CD8-positive, alpha-beta memory T cell (primary cell): ENCODE measurements at places on chromosomes 7 and 10.

- no peak for DNase-seq
Observed at GRCh38 chr7:152504367-152504766, 68.6 kb upstream of the KMT2C start.

DNA sequence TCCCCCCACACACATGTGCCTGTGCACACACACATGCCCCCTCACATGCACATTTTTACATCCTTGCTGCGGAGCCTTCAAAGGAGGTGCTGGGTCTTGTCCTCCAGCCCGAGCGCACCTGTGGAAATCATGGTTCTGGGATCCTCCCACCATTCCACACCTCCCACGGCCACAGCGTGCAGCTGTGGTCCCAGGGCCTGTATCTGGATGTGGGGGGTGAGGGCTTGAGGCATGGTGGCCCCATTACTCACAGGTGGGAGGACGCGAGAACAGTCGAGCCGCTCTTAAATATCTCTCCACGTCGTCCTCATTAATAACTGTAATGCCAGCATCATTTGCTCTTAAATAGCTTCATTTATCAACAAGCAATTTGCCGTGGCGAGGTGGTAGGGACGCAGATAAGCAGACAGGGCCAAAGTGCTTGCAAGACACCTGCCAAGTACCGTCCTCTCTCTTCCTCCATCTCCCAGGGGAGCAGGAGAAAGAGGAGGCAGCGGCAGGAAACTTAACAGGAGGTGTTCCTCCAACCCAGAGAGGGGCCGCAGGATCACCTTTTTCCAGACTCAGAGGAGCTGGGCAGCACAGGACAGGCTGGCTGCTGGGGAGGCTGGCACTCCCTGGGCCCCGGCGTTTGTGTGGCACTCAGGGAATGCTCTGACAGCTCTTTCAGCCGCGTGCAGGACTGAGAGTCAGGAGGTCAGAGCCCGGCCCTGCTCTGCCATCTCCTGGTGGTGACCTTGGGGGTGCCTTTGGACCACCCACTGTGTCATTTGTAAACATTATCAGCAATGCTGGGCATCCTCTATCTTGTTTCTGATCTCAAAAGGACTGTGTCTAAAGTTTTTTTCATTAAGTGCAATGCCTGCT, 87.4 kb downstream of the CDH23 start:
- no peak for DNase-seq

DNA sequence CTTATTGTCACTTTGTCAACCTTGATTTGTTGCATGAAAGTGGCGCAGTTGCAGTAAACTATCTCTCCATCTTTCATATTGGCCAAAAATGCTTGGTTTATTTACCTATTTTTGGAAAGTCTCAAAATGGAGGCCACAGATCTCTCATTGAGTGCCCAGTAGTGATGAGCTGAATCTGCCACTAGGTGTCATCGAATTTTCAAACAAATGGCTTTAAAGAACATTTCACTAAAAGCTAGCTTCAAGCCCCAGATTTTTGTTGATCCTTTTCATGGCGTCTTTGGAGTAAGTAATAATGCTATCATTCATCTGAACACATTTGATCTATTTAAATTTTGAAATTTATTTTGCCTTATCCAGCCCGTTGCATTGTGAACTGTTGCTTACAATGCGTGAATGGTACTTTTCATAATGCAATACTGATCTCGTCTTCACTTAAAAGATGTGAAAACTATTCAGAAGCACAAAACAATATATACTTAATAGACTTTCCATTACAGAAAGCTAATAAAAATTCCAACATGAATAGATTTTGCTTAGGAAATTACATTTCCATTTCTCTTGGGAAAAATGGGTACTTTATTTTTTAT, 236.2 kb downstream of the DNAJB9 start:
- no peak for DNase-seq

GRCh38 chr7:87590578-87590977, 10.1 kb downstream of the ABCB1 start:
- DNase-seq: no peak

DNA sequence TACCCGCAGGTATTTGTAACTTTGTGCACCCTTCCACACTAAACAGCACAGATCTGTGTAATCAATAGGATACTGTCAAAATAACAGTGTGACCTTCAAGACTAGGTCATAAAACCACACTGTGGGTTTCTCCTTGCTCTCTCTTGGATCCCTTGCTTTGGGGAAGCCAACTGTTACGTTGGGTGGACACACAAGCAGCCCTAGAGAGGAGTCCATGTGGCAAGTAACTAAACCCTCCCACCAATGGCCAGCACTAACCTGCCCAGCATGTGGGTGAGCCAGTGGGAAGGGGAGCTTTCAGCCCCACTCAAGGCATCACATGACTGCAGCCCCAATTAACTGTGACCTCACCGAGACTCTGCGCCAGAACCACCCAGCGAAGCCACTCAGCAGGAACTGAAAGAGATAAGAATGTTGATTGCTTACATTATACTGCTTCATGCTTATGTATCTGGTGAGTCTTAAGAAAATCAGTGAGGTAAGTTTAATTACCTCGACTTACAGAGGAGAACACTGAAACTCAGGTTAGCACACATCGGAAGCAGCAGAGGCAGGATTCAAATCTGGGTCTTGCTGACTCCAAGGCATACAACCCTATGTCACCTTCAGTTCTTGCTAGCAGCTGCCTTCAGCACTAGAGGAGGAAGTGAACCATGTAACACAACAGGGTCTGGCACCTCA, 9.4 kb upstream of the ZC3HAV1 start:
- DNase-seq: no peak

- no peak for DNase-seq
Observed at GRCh38 chr10:112957640-112958092, 7.6 kb downstream of the TCF7L2 start.

DNA sequence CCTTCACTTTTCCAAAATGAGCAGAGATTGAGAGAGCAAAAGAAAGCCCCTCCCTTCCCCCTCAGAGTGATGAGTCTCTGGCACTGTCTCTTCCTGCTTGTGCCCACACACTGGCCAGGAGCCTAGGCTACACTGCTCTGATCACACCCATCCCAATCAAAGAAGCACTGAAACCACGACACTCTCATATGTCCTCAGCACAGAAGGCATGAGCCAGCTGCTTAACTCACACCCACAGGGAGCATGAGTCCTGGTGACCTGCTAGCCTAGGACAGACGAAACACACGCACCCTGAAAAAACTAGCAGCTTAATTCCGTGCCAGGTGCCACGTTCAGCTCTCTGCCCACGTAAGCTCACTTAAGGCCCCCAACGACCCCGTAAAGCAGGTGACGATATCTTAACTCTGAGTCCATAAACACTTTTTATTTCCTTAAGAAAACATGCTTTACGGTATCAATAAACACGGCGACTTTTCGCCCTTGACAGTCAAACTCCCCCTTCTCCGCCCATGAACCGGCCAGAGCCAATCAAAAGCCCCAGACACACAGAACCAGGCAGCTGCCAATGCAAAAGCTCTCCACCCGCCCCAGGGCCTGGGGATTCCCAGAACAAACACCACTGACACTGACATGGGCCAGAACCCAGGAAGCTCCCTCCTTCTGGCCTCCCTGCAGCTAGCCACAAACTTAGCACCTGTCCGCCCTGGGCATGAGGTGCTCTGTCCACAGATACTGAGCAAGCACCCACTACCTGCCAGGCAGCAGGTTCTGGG, 69.0 kb downstream of the TNRC18 start:
- no peak for DNase-seq

DNA sequence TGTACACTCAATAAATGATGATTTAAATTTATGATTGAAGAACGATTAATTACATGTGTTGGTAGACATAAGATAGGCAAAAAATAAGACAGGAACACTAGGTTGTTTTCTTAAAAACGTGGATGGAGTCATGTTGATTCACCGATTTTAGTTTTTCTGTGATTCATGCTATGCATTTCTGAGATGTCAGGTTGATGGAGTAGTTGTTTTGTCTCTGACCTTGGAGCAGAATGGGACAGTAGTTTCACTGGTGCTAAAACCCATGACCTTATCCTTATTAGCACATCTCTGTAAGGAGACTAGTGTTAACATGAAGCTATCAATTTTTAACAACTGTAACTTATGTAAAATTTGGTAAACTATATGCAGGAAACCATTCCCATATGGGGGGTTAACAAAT, 611.6 kb upstream of the FZD8 start:
- DNase-seq: no peak

DNA sequence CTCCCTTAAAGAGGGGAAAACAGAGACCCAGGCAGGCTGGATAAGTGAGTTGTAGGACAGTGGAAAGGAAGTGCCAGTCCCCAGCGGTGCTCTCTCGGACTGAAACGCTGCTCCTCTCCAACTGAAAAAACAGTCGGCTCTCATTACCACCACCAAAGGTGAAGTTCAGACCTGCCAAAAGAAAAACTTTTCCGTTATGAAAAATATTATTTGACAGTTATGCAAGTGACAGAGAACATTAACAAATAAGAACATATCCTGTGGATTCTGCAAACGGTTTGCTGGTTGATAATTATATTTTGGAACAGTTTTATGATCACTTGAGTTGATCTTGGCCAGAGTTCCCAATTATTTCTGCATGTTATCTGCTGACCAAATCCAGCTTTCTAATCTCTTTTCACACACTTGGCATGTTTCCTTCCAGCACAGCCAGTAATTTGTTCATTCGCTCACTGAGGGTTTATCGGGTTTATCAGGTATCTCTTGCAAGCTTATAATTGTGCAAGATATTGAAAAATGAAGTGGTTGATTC, 82.6 kb downstream of the PTPRE start:
- DNase-seq: no peak

GRCh38 chr7:117951285-117951684, 78.0 kb upstream of the CTTNBP2 start:
- no peak for DNase-seq

DNA sequence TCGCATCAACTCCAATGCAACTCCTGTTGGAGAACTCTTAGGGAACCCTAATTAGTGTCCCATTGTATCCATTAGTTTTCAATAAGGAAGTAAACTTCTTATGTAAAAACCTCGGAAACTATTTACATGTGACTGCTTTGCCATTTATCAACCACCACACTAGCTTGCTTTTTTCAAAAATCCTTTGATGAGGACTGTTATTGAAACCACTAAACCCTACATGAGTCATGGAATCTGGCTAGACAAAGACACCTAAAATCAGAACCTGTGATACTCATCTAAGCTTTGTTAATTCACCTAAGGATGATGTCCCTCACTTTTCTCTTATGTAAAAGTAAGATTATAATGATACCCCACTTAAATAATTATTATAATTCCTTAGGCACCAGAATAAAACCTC, 414.1 kb upstream of the ETV1 start:
- no peak for DNase-seq

GRCh38 chr7:34567906-34568305, 90.1 kb upstream of the NPSR1 start:
- no peak for DNase-seq

GRCh38 chr7:101373812-101374614, 11.3 kb downstream of the COL26A1 start:
- no peak for DNase-seq

GRCh38 chr7:517774-518629, 1.6 kb downstream of the PDGFA start:
- no peak for DNase-seq

GRCh38 chr7:90597563-90598253, 1.6 kb downstream of the CDK14 start:
- no peak for DNase-seq

GRCh38 chr10:127916826-127917225, 9.9 kb downstream of the PTPRE start:
- no peak for DNase-seq

DNA sequence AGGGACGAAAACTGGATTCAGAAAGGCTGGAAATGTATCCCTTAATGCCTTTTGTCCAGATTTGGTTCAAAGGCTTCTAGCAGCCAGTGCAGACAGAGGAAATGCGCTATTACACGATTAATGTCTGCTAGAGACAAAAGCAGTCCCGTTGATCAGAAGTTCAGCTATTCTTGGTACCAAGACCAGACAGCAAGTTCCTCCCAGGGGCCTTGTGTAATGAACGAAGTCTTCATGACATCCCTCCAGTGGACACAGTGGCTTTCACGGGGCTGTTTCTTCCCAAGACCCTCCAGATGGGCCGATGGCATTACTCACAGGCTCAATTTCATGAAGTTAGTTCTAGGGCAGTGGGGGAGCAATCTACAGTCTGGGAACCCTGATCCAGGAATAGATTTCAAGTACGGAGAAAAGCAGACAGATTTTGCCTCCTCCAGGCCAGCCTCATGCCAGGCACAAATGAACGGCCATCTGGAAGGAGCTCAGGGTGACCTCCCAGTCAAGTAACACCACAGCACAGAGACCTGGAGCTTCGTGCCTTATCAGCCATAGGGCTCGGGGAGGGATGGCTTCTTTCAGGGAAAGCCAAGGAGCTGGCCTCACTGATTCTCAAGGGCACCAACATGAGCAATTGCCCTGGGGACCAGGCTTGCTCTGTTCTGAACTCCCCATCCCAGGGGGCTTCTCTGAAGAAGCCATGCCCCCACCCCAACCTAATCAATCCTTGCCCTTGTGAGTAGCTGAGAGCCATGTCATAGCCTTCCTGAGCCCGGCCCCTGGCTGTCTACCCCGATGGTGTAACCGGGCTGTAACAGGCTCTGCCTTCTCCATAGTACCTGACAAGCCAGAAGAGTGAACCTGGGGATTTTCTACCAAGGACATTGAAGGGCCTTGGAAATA, 101.1 kb downstream of the PRKAG2 start:
- no peak for DNase-seq

GRCh38 chr10:4429571-4429970, 396.4 kb upstream of the AKR1E2 start:
- DNase-seq: no peak

DNA sequence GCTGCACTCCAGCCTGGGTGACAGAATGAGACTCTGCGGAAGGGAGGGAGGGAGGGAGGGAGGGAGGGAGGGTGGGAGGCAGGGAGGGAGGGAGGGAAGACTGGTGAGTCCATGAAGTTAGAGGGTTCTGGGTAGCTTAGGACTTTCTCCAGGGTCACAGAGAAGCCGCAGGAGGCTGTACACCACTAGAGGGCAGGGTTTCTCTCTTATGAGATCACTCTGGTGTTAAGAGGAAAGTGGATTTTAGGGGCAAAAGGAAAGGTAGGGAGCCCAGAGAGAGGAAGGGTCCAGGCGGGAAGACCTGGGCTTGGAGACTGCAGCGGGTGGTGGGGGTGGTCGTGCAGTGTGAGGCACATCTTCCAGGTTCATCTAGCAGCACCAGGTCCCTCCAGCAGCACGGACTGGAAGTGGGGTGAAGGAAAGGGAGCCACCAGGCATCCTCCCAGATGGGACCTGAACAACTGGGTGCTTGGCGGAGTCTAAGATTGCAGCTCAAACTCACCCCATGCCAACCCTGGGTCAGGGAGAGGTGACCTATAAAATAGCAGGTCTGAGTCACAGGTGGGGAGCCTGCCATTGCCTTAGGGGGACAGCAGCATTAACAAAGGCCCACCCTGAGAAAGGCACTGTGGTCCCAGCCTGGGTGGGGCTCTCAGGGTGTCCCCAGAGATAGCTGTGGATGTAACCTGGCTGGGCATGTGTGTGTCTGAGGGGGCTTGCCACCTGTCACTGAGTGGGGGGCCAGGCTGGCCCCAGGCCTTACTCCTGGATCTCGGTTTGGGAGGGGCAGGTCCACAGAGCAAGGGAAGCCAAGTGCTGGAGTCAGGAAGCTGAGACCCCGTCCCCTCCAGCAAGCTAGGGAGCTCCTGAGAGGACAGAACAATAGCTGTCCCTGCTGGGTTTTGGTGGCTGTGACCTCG, 48.5 kb upstream of the SLC29A3 start:
- DNase-seq: no peak
